ENCODE measurements at places on chromosomes 16 and 17. TPM values are rescaled to one million over a fixed set of nuclear protein-coding genes. Genes with fewer than 3 reads are reported as not detected.

IRX3 gene
- 16.4 TPM for total RNA-seq

FOXL1 gene
- not detected for total RNA-seq

GLIS2 gene
- total RNA-seq: 9.0 TPM

ZNF319 gene
- total RNA-seq: 10.8 TPM

KIF19 gene
- 2.4 TPM for total RNA-seq
